ENCODE measurements at places on chromosomes 11 and 22.

GRCh38 chr11:134740590-134741261 is 328.7 kb upstream of the B3GAT1 start:
- no peak for DNase-seq

DNA sequence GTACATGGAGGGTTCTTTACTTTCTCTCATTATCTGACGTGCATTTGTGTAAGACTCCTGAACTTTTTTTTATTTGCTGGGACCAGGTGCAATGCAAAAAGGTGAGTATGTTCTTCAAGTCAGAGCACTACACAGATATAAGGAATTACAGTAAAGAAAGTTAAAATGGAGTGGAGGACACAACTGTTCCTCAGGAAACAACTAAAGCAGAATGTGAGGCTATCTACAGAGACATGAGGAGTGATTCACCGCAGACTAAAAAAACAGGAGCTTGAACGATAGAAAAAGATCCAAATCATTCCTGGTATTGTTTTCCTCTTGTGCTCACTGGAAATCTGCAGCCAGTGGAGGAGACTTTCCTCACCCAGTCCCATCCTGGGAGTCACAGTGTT is 106.2 kb downstream of the ABTB2 start:
- DNase-seq = no peak

- DNase-seq = no peak
These were observed 108.2 kb upstream of the CCDC90B start for GRCh38 chr11:83394331-83394730.

DNA sequence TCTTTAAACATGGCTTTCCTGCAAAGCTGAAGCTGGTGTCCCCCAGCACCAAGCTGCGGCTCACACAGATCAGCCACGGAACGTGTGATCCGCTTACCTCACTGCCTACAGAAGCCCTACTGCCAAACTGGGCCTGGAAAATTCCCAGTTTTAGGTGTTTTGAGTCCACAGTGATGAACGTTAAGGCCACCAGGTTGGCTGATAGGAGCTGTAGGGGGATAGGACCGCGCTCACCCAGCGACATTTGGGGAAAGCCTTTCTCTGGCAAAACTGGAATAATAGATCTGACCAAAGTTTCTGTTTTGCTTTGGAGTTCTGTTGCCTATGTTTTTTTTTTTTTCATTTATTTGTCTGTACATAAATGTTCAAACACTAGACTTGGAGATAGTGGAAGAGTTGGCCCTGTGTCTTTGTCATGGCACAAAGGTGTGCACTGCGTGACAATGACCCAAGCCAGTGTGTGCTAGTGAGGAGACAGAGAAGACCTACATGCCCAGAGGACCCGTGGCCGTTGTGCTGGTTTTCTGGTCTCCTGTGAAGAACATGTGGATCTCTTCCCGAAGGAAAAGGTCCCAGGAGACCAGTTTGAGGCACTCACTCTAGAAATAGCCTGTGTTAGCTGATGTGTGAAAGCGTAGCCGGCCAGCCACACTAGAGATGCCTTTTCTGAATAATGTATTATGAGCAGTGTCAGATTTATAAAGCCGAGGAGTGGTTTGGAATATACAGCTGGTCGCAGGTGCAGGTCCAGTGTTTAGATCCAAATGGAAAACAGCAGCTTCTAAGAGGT is 15.0 kb downstream of the ASPHD2 start:
- no peak for DNase-seq

GRCh38 chr11:11555208-11555607 is 66.6 kb downstream of the GALNT18 start:
- no peak for DNase-seq

DNA sequence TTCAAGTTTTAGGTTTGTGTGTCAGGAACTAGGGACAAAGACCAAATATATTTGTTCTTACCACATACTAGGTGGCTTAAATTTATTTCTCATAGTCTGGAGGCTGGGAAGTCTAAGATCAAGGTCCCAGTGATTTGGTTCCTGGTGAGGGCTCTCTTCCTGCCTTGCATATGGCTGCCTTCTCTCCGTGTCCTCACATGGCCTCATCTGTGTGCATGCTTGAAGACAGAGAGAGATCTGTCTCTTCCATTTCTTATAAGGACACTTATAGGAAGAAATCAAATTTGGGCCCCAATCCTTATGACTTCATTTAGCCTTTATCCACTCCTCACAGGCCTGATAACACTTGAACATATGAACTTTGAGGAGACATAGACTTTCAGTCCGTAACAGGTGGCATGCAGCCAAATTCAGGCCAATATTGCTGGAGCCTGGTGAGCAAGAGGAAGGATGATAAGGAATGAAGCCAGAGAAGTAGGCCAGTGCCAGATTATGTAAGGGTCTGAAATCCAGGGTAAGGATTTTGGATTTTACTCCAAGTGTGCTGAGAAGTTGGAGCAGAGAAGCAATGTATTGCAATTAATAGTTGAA is 35.1 kb downstream of the TTC17 start:
- no peak for DNase-seq

- no peak for DNase-seq
These were observed 4.1 kb downstream of the SERPINH1 start for GRCh38 chr11:75565916-75566762.

DNA sequence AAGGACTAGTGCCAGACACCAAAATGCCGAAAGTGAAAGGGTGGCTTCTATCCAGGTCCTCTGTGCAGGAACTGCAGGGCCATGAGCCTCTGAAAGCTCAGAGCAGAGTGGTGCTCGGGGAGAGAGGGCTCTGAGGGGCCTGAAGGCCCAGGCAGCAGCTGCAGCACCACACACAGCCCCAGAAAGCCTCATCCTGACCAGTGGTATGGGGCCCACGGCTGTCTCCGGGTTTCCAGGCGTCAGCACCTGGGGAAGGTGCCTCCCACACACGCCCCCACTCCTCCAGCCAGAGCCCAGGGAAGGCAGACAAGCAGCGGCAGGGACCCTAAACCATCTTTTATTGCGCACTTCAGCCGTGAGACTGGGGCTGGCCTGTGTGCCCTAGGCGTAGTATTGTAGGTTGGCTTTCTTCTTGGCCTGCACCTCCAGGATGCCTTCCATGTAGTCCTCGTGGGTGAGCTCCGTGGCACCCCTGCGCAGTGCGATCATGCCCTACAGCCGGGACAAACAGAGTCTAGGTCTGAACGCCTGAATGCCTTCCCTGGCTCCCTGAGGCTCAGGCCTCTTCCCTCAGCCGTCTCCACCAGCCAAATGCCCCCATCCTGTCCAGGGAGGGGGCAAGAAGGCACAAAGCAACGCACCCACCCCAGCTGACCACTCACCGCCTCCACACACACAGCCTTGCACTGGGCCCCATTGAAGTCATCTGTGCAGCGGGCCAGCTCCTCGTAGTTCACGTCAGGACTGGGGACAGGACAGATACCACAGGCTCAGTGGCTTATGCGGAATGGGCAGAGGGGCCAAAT is 7.6 kb downstream of the PSMC3 start:
- DNase-seq = no peak

GRCh38 chr11:74702383-74703007 is 28.7 kb downstream of the CHRDL2 start:
- DNase-seq = peak; percentile 2

GRCh38 chr11:68691402-68691784 is 7.0 kb downstream of the GAL start:
- DNase-seq = no peak

- DNase-seq = no peak
These were observed 13.5 kb downstream of the FSHB start for GRCh38 chr11:30244265-30244664.

DNA sequence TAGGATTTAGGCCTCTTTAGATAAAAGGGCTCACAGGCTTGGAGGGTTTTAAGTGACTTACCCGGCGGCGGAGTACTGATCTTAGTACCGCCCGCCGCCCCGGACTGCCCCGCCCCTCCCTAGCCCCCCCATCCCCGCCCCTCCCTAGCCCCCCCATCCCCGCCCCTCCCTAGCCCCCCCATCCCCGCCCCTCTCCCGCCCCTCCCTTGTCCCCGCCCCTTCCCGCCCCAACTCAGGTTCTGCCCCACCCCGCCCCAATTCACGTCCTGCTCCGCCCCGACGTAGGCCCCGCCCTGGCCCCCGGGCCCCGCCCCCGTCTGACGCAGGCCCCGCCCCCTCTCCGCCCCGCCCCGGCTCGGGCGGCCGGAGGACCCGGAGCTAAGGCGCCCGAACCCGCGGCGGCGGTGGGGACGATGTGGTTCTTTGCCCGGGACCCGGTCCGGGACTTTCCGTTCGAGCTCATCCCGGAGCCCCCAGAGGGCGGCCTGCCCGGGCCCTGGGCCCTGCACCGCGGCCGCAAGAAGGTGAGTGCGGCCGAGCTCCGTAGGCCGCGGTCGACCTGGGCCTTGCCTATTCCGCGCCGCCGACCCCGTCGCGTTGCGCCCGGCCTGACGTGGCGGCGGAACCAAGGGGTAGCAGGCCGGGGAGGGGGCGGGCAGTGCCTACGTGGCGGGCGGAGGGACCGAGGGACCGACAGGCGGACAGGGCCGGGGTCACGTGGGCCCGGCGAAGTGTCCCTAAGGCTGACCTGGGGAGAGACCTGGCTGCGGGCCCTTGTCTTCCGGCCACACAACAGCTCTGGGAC is at the start of gene SCYL1:
SCYL1 (plus strand) TSS at position 343 of the 805 bp plus-strand sequence; CDS start at position 414, 71 bp downstream.
- peak; percentile 83 for DNase-seq

- no peak for DNase-seq
These were observed 25.7 kb downstream of the OSBP2 start for GRCh38 chr22:30720263-30720837.

- no peak for DNase-seq
These were observed 192.8 kb upstream of the B3GAT1 start for GRCh38 chr11:134604886-134605285.

- DNase-seq = no peak
These were observed 41.0 kb downstream of the PAX6 start for GRCh38 chr11:31770011-31770700.

GRCh38 chr22:23698094-23698493 is 7.3 kb downstream of the RGL4 start:
- no peak for DNase-seq

- no peak for DNase-seq
These were observed 9.1 kb upstream of the OR10D3 start for GRCh38 chr11:124174001-124174583.

DNA sequence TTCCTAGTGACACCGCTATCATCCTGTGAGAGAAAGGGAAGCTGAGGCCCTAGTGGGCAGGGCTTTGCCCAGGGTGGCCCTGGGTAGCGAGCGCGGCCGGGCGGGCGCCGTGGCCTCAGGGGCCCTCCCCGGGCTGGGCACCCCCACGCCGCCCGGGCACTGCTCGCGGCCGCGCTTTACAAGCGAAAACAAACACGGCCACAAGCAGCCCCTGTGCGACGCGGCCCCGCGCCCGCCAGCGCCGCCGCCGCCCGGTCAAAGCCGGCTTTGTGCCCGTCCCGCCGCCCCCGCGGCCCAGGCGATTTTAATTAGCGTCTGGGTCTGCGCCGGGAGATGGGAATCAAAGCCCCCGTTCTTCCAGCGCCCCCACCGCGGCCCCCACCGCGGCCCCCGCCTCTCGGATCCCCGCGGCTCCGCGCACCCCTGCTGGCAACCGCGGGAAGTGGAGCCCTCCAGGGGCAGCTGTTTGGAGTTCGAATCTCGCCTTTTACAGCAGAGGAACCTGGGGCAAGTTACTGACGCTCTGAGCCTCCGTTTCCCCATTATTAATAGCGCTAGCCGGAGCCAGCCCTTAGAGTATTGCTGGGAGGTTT is 47.9 kb downstream of the CHRDL2 start:
- no peak for DNase-seq

DNA sequence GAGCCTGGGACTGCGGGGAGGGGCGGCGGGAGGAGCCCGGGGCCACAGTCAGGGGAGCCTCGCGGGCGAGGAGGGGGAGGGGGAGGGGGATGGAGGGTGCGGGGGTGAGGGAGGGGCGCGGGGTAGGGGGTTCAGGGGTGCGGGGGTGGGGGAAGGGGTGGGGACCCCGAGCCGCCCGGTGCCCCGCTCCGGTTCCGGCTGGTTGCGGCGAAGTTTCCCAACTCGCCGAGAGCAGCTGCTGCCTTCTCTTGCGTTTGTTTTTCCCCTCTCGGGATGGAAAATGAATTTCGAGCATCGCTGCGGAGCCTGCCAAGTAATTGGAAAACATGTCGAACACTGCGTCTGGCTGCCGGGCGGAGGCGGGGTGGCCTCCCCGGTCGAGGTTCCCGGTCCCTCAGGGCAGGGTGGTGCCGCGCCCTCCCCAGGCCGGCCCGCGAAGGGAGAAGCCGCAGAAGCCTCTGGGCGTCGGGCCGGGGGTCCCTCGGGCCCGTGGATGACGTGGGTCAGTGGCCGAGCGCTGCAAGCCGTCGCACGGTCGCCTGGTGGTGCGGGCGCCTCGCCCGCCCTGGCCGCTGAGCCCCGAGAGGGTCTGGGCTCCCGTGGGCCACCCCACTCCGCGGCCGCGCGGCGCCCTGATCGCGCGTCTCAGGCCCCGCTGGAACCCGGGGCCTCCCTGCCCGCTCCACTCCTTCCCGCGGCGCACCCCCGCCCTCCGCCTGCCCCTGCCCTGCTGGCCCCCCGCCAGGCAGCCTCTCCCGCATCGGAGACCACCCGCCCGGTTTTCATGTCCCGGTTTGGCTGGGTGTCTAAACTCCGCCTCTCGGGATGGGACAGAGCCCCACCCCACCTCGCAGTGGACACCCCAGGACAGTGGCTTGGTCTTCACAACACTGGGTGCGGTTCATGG is 12.1 kb downstream of the SPATA19 start:
- DNase-seq = no peak

DNA sequence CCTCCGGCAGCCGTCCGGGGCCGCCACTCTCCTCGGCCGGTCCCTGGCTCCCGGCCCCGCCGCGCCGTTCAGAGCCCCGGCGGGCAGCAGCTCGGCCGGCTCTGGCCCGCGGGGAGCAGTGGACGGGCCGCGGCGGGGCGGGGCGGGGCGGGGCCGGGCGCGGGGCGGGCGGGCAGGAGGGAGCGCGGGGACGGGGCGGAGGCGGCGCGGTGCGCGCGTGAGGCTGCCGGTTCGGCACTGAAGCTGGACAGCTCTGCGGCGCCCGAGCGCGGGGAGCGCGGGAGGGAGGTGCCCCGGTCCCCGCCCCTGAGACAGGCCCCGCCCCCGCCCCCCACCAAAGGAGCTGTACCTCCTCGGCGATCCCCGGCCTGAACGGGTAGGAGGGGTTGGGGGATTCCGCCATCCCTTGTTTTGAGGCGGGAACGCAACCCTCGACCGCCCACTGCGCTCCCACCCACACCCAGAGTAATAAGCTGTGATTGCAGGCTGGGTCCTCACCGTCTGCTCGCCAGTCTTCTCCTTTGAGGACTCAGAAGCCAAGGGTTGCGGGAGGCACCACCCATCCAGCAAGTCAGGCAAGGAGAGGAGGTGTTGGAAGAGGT is at the start of gene DRD2:
DRD2 (minus strand) TSS at position 239 of the 602 bp plus-strand sequence. CDS start 50,747 bp downstream, outside the sequence.
- no peak for DNase-seq

DNA sequence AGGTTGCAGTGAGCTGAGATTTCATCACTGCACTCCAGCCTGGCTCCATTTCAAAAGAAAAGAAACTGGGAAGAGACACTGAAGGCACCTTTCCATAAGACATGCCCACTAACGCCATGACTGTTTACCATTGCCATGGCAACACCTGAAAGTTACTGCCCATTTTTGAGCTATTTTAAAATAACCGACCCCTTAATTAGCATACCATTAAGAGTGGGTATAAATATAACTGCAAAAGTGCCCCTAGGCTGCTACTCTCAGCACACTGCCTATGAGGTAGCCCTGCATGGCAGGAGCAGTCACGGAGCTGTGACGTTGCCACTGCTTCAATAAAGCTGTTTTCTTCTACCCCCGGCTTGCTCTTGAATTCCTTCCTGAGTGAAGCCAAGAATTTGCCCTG is 9.9 kb upstream of the RNASEH2C start:
- no peak for DNase-seq

GRCh38 chr11:113446938-113447337 is 28.3 kb downstream of the DRD2 start:
- no peak for DNase-seq

GRCh38 chr11:131598305-131598704 is 227.9 kb downstream of the NTM start:
- DNase-seq = no peak
